ENCODE measurements at places on chromosomes 13 and 19.

DNA sequence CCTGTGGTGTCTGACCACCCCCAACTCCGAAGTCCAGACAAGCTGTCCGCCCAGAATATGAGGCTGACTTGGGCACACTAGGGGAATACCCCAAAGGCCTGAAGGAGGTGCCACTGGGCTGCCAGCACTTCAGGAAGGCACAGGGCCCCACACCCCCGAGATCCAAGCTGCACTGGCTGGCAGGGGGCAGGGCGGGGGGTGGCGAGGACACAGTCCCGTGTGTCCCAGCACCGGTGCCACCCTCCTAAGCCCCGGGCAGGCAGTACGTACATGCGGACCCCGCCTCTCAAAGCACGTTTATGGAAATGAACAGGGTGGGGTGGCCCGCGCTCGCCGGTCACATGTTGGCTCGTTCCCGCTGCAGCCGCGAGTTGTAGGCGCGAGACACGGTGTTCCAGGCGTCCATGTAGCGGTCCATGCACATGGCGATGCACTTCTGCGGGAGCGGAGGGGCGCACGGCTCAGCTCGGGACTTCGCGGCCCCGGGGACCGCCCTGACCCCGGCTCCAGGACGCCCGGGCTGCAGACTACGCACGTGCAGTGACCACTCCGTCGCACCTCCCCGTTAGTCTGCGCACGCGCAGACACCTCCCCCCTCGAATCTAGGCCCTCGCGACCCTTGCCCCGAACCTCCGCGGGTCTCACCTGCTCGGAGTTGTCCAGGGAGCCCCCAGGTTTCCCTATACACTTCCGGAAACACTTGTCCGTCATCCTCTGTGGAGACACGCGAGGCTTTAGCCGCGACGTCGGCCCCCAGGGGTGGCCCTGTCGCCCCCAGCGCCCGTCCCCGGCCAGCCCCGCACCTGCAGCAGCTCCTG lies 566 bp downstream of the TIMM13 start:
- DNase-seq: peak; percentile 88
- H3K27me3 ChIP-seq: no peaks in the 10 kb centered on the region
- peak overlapping the region; percentile 100 for H3K27ac ChIP-seq
- peaks cover 72% of the 10 kb centered on the region for H3K36me3 ChIP-seq
- peaks cover 78% of the 10 kb centered on the region for H3K4me1 ChIP-seq
- peak overlapping the region; percentile 98 for H3K4me3 ChIP-seq

DNA sequence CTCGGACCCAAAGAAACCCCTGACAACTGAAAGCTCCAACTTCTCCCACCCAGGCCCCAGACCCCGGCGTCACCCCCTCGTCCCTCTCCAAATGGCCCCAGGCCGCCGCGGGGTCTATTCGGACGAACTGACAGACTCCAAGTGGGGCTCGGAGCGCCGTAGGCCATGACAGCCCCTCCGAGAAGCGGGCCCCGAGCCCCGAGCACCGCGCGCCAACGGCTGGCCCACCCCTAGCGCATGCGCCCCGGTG lies 360 bp downstream of the DDX39A start:
- peak overlapping the region; percentile 98 for H3K27ac ChIP-seq
- peaks cover 30% of the 10 kb centered on the region for H3K4me1 ChIP-seq
- DNase-seq: peak; percentile 87
- peak overlapping the region; percentile 96 for H3K4me3 ChIP-seq

- H3K27me3 ChIP-seq: 0 out of 3 replicates have a peak, but pooled peaks cover 2% of the 10 kb centered on the region
- no peak overlapping the region for H3K4me3 ChIP-seq
- DNase-seq: no peak
Measured at GRCh38 chr13:21137696-21138095, 38.7 kb downstream of the SKA3 start.

DNA sequence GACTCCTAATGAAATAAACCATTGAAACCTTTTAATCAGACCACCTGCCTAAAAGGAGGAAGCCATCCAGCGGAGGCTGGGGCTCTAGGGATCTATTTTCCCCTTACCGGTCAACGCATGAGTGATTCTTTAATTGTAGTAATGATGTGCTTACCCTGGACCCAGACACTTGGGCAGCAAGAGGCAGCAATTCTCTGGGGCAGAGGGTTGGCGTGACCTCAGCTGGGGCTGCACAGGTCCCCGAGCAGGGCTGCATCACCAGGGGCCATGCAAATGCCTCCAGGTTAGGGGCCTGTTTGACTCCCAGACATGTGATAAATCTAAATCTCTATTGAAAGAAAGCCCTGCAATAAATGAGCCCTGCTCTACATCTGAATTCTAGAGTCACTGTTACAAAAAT lies 194.2 kb upstream of the TSHZ3 start:
- H3K4me3 ChIP-seq: no peak overlapping the region
- H3K27ac ChIP-seq: no peak overlapping the region
- no peak for DNase-seq
- H3K36me3 ChIP-seq: no peaks in the 10 kb centered on the region
- no peaks in the 10 kb centered on the region for H3K27me3 ChIP-seq

DNA sequence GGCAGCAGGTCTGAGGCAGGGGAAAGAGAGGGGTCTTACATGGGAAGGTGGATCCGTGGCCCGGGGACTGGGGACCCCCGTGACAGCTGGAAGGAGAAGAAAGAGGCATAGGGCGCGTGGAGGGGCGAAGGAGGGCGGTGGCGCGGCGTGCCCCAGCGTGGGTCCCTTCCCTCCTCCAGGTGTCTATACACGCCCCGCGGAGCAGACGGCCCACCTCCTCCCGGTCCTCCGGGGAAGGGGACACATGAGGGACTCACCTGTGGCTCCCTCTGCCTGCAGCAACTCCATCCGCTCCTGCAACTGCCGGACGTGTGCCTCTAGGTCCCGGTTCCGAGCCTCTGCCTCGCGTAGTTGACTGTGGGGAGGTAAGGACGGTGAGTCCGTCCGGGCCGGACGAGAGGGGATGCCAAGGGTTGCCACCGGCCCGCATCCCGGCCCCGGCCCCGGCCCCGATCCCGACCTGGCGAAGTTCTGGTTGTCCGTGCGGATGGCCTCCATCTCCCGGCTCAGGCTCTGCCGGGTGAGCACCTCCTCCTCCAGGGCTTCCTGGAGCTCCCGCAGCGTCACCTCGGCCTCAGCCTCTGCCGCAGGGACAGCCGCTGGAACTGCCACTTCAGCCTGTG lies 2.4 kb upstream of the SIX5 start:
- peak overlapping the region; percentile 56 for H3K4me3 ChIP-seq
- H3K27me3 ChIP-seq: no peaks in the 10 kb centered on the region
- peaks cover 14% of the 10 kb centered on the region for H3K36me3 ChIP-seq
- H3K4me1 ChIP-seq: peaks cover 60% of the 10 kb centered on the region
- no peak for DNase-seq

DNA sequence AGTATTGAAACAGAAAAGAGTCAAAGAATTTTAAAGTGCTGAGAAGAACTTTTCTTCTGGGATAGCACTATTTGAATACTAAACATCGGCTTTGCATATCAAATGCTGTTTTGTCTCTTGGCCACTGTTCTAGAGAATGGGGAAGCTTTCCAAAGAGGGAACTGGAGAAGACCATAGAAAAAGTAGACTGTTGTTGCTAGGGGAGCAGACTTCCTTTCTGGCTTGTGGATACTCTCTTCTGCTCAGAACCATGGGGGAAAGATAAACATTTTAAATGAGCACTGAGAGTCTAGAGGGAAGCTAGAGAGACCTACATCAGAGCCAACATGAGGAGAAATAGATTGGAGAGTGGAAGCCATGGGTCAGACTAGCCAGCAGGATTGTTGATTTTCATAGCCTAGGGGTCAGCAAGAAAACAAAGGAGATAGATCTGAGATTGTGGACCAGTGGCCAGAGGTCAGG lies 315.7 kb downstream of the KCTD12 start:
- no peaks in the 10 kb centered on the region for H3K4me1 ChIP-seq
- H3K36me3 ChIP-seq: no peaks in the 10 kb centered on the region
- no peak overlapping the region for H3K4me3 ChIP-seq
- H3K27me3 ChIP-seq: no peaks in the 10 kb centered on the region
- DNase-seq: no peak

DNA sequence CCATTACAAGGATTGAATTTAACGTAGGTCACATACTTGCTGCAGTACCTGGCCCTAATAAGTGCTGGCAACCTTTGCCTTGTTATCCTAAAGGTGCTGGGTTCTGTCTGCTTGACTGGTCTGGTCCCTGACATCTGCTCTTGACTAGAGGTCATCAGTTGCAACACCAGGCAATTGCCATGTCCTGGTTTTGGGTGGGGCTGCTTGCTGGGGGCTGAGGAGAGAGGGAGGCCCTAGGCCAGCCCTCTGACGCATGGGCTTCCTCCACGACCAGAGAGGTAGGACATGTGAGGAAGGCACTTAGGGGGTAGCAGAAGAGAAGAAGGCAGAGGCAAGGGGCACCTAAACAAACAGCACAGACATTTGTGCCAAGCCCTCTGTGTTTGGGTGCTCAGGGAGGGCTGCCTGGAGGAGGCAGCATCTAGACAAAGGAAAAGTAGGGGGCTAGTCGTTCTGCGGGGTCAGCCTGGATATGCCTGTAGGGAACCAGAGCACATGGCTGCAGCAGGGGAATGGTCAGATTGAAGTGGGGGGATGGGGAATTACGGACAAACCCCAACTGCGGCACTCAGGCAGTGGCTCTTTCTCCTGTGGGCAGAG lies 21.7 kb downstream of the VSTM2B start:
- no peak for DNase-seq
- peaks cover 18% of the 10 kb centered on the region for H3K27me3 ChIP-seq
- H3K4me3 ChIP-seq: no peak overlapping the region
- H3K36me3 ChIP-seq: no peaks in the 10 kb centered on the region
- H3K27ac ChIP-seq: no peak overlapping the region

DNA sequence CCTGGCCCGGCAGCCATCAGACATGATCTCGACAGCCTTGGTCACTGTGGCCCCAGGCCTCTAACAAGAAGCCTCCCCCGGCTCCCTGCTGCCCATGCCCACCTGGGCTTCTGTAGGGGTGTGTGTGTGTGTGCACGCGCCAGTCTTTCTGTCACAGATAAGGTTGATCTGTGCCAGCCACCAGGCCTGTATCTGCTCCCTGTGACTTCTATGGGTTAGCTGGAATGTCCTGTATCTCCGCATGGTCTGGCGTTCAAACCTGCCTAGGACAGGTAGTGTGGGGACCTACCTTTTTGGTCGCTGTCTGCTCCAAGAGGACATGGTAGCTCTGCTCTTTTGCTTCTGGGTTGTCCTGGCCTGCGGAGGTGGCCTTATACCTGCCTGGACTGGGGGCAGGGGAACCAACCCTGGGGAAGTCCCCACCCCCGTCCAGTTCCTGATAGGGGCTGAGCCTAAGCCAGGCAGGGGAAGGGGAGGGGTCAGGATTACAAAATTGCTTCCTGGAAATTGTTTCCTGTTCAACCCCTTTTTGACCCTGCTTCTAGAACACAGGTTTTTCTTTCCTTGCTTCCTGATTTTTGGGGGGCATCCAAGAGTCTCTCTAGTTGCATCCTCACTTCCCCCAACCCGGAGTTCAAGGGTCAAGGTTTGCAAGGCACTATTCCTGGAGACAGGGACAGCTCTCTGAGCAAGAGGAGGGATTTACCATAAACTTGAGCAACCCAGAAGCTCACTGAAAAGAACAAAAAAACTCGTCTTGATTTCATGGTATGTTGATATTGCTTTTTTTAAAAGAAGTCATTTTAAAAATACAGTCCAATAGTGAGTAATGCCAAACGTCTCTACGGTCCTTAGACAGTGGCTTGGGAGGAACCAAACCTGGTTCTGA lies at the start of gene LRG1:
Gene LRG1, minus strand, starts transcription at position 344 of the 889 bp plus-strand sequence. Its CDS starts 23 bp downstream, at position 321.
- H3K27ac ChIP-seq: peak within 1 kb of the TSS; percentile 82
- H3K4me1 ChIP-seq: peaks cover 50% of the 10 kb centered on the region
- no peaks in the 10 kb centered on the region for H3K27me3 ChIP-seq

DNA sequence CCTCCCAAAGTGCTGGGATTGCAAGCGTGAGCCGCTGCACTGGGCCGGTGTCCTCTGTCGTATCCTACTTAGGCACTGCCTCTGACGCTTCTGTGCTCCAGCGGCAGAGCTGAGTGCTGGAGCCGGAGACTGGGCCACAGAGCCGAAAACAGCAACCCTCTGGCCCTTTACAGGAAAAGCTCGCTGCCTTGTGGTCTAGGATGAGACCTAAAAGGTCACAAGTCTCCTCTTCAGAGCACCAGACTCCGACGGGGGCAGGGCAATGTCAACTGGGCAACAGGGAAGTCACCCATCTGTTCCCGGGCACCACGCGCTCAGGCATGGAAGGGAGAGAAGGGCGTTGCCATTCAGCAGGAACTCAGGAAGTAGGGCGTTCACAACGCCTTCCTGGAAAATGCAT lies 91.7 kb downstream of the GADD45B start:
- H3K27ac ChIP-seq: no peak overlapping the region
- no peaks in the 10 kb centered on the region for H3K36me3 ChIP-seq
- H3K4me3 ChIP-seq: no peak overlapping the region
- peaks cover 58% of the 10 kb centered on the region for H3K27me3 ChIP-seq

GRCh38 chr13:24605923-24606372 lies 74.3 kb upstream of the ATP12A start:
- no peak overlapping the region for H3K27ac ChIP-seq
- peak; percentile 16 for DNase-seq
- no peaks in the 10 kb centered on the region for H3K4me1 ChIP-seq
- no peak overlapping the region for H3K4me3 ChIP-seq
- H3K27me3 ChIP-seq: peaks cover 6% of the 10 kb centered on the region

Measured in K562 (cell line).